ENCODE measurements at places on chromosomes 13 and 19.

- DNase-seq, result no peak
These were observed 197.9 kb downstream of the LHFPL6 start for GRCh38 chr13:39405107-39405506.

DNA sequence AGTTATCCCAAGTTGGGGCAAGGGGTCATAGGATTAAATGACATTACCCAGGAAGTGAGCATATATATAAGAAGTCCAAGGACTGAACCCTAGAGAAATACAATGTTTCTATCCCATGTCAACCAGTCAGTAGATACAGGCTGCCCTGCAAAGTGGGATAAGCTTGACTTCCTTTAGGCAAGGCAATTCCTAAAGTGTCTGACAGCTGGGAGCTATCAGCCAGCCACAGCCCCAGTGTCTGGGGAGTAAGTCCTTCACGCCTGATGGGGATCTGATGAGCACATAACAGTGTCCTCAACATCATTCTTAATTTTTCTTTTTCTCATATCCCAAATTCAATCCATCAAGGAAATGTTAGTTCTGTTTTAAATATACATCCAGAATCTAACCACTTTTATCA is 54.1 kb downstream of the DNAJC15 start:
- no peak for DNase-seq

- no peak for DNase-seq
These were observed 353.0 kb upstream of the KLF12 start for GRCh38 chr13:74487091-74487722.

- no peak for DNase-seq
These were observed 30.1 kb downstream of the ZC3H13 start for GRCh38 chr13:46022481-46022880.

- DNase-seq, result no peak
These were observed 3.9 kb upstream of the OR10H3 start for GRCh38 chr19:15733895-15734294.

Data from foreskin keratinocyte (primary cell).